Stimulated activated CD8-positive, alpha-beta memory T cell treated with anti-CD3 and anti-CD28 coated beads, Interleukin-4, amount 100 ng/mL, for 48 hours (primary cell): ENCODE measurements at places on chromosomes 7 and 10.

DNA sequence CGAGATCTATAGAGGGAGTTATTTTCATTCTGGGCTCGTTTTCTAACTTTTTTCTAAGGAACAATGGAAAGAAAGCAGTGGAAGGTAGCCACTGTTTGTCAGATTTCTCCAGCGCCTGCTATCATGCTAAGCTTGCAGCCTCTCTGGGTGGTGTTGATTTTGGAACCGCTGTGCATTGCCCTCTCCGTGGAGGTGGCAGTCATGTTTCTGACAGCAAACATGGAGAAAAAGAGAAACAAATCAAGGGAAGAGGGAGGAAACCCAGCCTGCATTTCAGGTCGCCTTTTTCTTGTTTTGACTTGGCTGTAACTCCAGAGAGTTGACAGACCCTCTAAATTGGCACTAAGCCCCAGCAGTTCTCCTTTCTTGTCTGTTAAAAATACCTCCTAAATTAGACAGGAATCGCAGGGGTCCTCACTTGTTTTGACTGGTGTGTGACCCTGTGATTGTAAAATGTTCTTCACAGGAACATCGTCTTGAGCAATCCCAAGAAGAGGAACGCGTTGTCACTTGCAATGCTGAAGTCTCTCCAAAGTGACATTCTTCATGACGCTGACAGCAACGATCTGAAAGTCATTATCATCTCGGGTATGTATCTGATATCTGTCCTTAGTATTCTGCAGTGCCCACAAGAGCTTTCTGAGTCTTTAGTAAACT, 4.8 kb downstream of the ECHDC3 start:
- no peak for DNase-seq

DNA sequence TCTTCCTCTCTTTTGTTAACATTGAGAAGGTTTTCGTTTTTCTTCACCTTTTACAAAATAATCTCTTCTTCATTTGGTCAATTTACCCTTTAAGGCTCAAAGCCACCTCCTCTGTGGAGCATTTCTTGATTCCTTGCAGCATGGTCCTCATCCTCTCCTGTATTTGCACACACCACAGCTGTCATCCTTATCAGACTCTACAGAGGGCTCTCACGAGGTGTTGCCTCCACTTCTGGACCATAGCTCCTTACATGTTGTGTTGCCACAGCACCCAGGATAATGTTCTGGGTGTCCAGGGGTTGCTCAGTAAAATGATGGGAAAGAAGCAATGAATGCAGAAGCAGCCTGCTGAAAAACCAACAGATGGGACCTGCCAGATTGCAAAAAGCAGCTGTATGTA, 192.8 kb downstream of the SH2D4B start:
- no peak for DNase-seq

GRCh38 chr10:95423164-95424005, 132.6 kb upstream of the PDLIM1 start:
- no peak for DNase-seq

DNA sequence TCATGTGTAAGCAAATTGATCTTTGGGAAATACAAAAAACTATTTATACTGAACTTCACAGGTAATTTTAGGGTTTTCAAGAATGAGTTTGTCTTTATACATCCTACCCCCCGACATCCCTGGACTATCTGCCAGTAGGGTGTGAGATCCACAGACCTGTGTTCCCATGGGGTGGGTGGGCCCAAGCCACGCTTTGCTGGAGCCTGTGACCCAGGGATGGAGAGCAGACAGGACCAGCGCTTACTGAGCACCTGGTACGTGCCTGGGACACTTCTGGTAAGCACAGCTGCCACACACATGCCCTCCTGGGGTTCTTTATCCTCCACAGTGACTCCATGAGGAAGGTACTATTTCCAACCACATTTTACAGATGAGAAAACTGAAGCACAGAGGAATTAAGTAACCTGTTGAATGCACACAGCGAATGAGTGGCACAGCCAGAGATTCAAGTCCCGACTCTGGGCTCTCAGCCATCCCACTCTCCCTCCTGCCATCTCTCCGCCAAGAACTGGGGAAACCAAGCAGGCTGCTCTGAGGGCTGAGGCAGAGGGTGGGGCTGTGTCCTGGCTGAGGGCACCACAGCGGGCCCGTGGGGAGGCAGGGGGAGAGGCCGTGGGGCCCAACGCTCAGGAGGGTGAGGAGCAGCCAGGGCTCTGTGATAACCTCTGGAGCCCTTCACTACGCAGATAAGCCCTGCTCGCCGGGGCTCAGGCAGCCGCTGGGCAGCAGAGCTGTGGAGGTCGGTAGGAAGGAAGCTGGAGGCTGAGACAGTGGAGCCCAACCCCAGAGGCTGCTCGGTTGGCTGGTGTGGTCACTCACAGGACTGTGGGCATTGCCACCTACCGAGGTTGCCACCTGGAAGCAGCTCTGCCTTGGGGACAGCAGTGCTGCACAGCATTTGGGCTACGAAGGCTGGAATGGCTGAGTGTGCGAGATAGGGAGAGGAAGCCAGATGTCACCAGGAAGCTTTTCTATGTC, 124.2 kb downstream of the ARHGAP22 start:
- DNase-seq, result peak; percentile 15

DNA sequence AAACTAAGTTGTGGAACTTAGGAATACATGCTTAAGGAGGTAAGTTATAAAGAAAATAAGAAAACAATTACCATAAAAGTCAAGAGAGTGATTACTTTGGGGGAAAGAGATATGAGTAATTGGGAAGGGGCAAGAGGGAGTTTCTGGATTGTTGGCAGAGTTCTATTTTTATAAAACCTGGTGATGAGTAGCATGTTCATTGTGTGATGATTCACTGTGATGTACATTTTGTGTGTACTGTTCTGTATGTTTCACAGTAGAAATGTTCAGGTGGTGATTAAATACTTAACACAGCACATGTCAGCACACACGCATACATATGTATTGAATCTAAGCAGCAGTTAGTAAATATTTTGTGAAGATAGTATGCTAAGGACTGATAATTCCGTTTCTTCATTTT, 9.7 kb upstream of the OIT3 start:
- no peak for DNase-seq

DNA sequence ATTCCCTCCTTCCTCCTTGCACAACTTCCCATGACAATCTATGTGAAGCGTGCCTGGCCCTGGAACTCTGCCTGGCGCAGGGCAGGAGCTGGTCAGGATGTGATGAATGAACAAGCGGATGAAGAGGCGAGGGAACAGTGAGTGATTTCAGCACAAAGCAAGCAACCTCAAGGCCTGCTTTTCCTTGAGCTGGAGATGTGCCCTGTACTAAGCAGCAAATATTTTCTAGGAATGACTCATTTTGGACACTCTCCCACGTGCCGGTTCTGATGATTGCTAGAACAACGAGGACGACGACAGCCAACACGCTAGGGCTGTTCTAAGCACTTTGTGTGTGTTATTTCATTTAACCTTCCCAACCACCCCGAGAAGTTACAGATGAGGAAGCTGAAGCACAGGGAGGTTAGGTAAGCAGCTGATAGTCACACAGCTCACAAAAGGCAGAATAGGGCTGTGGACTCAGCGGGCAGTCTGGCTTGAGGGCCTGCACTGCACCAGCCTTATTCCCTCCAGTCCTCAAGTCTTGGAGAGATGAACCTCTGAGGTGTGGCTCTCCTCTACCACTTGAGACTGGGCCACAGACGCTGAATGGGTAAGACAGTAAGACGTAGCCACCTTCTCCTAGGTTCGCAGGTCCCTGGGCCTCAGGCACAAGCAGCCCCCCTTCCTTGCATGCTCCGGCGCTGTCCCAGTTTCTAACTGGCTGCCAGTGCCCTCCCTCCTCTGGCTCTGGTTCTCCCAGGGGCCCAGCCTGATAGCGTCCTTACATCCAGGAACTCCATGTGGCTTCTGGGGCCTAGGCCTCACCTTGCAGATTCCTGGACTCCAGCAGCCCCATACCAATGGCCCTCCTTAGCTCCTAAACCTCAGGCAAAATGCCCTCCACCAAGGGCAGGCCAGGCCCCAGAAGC, 59.0 kb downstream of the YKT6 start:
- no peak for DNase-seq

DNA sequence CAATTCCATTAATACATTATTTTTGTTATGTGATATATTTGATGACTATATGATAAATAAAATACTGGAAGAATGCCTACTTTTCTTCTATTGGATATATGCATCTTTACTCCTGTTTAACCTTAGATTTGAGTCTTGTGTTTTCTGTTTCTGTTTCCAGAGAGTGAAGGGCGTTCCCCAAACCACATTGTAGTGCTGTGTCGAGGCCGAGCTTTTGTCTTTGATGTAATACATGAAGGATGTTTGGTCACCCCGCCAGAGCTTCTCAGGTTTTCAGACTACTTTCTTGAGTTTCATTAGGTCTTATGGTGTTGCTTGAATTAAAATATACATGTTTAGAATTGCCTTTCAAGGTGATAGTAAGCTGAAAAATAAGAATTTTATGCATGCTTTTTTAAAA, 23.8 kb downstream of the CROT start:
- no peak for DNase-seq

- DNase-seq, result no peak
Measured at GRCh38 chr7:14748461-14748860, 154.1 kb downstream of the DGKB start.

- DNase-seq, result no peak
Measured at GRCh38 chr7:21486511-21486910, 56.3 kb upstream of the DNAH11 start.

GRCh38 chr10:30158325-30158960, 99.1 kb upstream of the JCAD start:
- no peak for DNase-seq

GRCh38 chr7:34096198-34096651, 190.9 kb downstream of the BMPER start:
- no peak for DNase-seq

DNA sequence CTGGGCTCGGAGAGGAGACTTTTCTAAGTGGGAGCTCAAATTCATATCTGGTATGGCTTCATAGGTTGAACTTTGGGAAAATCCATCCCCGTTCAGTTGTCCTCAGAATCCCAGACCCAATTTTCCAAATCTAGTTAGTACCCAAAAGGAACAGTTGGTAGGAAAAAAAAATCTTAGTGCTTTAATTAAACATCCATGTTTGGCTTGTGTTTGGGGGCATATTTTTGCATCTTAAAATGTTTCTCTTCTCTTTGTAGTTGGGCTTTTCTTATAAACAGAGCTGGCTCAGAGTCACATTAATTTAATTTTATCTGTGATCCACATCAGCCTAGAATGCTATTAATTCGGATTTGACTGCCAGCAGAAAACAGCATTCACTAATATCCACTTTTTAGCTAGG, 165.9 kb downstream of the BUB3 start:
- no peak for DNase-seq

- DNase-seq, result no peak
Measured at GRCh38 chr7:131826960-131827359, 270.5 kb upstream of the PODXL start.

DNA sequence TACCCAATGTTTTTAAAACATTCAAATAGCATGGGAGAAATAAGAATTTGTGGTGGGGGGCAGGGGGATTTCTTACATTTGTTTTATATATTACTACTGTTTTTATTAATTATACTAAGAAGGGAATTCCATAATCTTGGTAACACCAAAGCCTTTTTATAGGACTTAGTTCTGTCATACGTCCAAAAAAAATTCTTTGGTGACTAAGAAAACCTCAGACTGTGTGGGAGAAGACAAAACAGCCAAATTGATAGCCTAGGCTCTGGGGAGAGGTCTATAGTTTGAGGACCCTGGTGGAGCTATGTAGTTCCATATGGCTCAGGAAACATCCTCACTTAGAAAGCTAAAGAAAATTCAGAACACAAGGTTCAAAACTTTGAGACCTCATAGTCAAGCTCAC, 23.4 kb downstream of the ACSM6 start:
- no peak for DNase-seq

DNA sequence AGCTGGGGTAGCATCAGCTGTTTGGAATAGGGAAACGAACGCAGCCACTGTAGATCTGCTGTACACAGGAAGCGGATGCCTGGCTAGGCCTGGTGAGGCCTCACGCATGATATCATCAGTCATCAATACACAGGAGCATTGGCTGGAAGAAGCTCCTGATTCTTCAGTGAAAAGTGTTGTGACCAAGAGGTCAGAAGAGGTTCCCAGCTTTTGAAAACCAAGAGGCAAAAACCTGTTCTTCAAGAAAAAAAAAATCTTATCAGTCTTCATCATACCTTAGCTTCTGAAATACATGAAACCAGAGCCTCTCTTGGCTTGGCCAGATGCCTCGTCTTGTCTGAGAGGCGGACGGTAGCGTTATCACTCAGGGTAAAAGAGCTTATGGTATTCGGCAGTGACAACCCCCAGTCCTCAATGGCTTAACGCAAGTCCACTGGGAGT, 139.3 kb upstream of the TCF7L2 start:
- DNase-seq, result no peak

DNA sequence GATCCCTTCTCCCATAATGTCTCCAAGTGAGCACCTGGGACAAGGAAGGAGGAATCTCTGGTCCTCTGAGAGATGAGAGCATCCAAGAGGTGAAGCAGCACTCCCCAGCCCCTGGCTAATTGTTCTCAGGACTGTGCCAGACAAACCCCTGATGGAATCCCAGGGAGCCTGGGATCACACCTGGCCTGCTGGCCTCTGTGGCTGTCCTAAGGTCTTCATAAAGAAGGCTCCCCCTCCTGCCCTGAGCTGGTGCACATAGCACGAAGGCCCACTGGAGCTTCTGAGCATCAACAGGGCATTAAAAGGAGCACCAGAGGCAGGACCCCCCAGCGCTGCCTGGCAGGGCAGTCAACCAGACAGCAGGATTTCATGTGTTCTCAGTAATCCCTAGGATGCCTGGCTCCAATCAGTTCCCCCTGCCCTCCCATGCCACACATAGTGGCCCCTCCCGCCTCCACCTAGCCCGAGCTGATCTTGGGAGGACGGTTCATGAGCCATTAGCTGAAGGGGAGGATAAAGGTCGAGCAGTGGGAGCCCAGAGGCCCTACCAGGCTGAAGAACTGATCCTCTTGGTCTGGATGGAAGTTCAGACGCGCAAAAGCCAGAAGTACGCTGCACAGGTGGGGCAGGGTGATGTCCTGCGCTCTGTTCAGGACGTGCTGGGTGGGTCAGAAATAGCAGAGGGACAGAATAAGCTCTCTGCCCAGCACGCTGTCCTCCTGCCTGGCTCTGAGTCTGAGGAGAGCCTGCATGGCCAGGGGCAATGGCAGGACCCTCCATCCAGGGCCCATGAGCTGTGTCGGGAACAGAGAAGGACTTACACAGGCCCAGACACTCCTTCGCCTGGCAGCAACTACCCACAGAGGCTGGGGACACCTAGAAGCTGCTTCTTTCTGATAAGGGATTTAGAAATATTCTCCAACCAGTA, 8.4 kb downstream of the TBRG4 start:
- DNase-seq, result no peak

DNA sequence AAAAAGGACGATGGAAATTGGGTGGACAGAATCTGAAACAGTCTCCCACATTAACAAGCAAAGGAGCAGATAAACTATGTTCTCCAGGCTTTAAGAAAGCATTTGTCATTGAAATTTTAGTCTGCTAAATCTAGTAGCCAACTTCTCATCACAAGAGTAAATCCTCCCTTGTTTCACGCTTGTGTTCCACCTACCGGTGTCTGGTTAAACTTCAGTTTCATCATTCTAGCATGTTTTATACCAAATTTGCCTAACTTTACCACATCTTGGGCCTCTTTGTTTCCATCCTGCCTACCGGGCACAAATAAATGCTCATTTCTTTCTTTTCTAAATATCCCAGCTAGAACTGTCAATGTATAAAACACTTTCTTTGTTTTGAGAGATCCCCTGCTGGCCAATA, 5.8 kb downstream of the LIPA start:
- DNase-seq, result no peak

- DNase-seq, result no peak
Measured at GRCh38 chr10:92463582-92463981, 110.3 kb downstream of the IDE start.

- no peak for DNase-seq
Measured at GRCh38 chr7:111126987-111127386, 36.1 kb downstream of the LRRN3 start.
